ENCODE measurements at places on chromosomes 7 and 10. TPM values are rescaled to one million over a fixed set of nuclear protein-coding genes. Genes with fewer than 3 reads are reported as not detected.

The GLI3 gene
- 16.5 TPM for polyA plus RNA-seq

DNA sequence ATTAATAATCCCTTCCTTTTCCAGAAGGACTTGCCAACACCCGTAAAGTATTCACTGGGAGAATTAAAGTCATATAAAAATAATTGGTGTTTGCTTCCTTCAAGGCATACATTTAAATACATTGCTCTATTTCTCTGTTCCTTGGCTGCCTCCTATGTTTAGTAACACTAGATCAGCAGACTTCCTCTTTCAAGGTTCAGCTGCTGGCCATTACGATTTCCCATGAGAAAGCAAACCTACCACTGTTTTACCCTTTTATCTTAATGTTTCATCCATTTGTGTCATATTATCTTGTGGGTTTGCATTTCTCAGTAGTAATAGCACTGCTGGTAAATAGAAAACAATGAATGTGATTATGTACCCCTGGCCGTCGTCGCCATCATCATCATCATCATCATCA is 313.8 kb upstream of the BMPER start:
- DNase-seq, result no peak

DNA sequence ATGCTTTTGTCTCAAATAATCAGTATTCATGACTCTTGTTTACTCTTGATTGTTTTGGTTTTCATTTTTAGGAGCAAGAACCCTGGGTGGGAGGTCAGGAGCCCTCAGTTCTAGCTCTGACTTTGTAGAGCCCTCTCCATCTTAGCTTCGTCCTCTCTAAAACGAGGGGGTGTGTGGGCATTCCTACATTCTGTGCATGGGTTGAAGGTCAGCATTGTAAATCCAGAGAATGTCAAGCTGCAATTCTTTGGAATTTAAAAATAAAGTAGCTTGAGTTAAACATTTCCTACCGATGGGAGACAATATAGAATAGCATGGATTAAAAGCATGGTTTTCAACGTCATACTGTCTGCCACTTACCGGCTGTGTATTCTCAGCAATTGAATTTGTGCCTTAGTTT is 128.3 kb downstream of the PRPF18 start:
- DNase-seq, result no peak

The CEP55 gene
- 12.9 TPM for polyA plus RNA-seq

The GHRHR gene
- 0.11 TPM for polyA plus RNA-seq

The KCTD7 gene
- polyA plus RNA-seq, result 23.1 TPM

The TLL2 gene
- 0.71 TPM for polyA plus RNA-seq

DNA sequence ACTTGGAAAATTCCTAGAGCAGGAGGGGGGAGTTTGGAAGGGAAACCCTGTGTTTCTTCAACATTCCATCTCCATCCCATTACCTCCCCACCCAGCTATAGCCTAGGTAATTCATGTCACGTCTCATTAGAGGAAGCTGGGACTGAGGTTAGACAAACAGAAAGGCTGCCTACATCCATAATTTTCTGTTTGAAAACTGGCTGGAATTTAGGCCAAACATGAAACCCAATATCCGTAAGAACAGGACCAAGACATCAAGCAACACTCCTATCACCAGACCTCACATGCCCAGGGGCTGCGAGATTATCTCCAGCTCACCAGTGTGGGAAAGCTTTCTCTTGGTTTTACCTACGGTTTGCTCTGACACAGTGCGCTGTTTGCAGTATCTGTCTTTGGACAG is 316.3 kb downstream of the FRMD4A start:
- DNase-seq, result no peak

The BNIP3 gene
- 92.5 TPM for polyA plus RNA-seq

- no peak for DNase-seq
Measured at GRCh38 chr10:68088740-68089139, 13.7 kb upstream of the HERC4 start.

The COX15 gene
- 62.7 TPM for polyA plus RNA-seq

DNA sequence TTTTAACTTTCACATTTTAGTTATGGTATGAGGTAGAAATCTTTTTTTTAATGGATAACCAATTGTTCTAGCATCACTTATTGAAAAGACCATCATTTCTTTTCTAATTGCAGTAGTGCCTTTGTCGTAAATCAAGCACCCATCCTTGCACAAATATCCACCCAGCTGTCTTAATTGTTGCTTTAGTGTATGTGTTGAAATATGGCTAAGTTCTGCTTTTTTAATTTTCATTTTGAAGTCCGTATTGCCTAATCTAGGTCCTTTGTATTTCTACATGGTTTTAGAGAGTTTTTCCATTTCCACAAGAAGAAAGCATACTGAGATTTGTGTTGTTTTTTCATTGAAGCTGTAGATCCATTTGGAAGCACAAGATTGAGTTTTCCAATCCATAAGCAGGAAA is 259.6 kb upstream of the SEMA3E start:
- no peak for DNase-seq

DNA sequence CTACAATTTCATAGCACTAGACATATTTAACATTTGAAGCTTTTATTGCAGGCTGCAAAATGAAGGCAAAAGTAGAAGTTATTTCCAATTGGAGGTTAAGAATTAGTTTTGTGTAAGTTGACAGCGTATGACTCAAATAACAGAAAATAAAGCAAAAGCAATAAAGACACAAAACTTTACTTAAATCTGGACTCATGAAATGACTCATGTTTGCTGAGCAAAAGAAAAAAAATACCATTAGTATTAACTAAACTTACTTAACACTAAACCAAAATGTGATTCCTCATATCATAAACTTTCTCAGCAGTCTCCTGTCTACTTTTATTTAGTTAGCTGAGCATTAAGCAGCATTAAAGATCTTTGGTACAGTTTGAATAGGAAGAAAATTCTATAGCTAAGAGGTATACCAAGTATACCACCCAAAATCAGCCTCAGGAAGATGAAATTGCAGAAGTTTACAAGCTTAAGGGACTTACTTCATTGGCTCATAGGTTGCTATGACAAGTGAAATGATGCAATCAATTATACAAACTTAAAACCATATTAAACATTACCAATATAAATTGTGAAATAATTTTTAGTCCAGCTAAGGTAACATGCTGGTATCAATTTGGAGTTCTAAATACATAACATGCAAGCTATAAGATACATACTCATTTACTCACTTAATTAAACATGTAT is 1131.4 kb downstream of the XPNPEP1 start:
- DNase-seq, result no peak

The CYP2C8 gene
- 7.4 TPM for polyA plus RNA-seq

The TRIM50 gene
- polyA plus RNA-seq, result 0.33 TPM

DNA sequence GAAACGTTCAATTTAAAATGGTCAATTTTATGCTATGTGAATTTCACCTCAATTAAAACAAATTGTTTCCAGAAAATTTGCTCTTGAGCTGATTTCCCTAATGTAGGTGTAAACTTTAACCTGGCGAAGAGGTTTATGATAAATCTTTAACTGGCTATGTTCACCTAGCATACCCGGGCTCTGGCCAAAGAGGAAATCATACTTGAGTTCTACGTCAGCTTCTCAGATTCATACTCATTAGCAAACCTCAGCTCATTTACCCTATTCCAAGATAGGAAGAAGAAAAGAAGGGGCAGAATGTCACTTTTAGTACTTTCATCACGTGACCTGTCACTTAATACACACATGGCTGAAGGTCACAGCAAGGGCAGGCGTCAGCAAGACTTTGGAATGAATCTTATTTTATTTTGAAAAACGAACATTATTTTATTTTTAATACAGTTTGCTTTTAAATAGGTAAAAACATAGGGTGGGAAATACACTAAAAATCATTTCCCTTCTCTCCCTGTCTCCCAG is 97.0 kb downstream of the ABLIM1 start:
- no peak for DNase-seq

The POLR2J2 gene
- polyA plus RNA-seq, result 1.3 TPM

- DNase-seq, result no peak
Measured at GRCh38 chr10:43209074-43209455, 57.8 kb downstream of the RASGEF1A start.

GRCh38 chr10:1402016-1402770 is 335.1 kb downstream of the ADARB2 start:
- no peak for DNase-seq

The BLNK gene
- 36.9 TPM for polyA plus RNA-seq

DNA sequence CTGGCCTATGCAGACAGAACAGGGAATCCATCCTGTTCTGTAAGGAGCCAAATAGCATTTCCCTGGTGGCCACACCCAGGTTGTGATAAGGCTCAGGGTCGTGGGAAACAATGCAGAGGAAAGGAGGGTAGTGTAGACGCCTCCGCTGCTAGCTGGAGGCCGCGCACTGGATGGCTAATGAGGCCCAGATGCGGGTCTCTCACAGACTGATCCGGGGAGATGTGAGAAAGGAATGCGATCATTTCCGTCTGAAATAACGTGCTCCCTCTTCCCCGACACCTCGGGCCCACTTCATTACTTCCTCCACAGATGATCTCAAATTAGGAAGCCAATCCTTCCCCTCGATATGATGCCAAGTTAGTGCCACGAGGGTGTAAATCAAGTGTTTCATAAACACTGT is 203.3 kb downstream of the TAX1BP1 start:
- DNase-seq, result no peak
